ENCODE measurements at places on chromosomes 13 and 19.

- no peak for DNase-seq
Observed at GRCh38 chr13:88377852-88378251, 706.7 kb downstream of the SLITRK5 start.

- no peak for DNase-seq
Observed at GRCh38 chr13:38766799-38767198, 79.9 kb downstream of the FREM2 start.

DNA sequence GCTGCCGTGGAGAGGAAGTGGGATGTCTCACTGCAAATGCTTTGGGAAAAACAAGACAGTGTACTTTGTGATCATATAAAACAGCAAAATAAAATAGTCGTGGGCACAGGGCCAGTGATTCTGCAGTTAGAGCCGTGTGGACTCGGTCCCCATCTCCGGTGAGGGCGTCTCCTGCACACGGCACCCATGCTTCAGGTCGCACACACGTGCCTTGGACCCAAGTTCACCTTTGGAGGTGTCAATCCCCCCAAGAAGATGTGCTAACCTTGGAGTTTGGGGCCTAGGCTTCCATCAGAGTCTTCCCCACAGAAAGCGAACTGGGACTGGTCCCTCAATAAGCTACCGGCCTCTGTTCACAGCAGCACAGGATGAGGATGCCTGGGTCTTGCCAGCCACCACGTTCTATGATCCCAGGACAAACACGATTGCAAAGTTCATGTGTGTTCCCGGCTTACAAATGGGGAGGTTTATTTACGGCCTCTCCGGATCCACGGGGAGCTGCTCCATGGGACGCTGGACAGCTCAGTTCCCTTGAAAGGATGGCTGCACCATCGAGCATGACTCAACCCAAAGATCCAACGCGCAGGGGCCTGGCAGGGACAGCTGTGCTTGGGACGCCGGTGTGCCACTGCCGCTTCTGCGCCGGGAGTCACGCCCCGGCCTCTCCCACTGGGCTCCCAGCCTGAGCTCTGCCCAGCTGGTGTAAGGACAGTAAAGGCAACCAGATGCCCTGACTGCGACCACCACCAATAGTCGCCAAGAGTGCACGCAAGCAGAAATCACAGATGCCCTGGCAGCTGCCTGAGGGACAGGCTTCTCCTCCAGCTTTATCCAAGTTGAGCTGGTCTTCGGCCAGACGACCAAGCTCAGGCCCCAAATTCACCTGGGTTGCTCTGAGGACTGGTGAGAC, 8.6 kb downstream of the GAS6 start:
- DNase-seq = no peak

DNA sequence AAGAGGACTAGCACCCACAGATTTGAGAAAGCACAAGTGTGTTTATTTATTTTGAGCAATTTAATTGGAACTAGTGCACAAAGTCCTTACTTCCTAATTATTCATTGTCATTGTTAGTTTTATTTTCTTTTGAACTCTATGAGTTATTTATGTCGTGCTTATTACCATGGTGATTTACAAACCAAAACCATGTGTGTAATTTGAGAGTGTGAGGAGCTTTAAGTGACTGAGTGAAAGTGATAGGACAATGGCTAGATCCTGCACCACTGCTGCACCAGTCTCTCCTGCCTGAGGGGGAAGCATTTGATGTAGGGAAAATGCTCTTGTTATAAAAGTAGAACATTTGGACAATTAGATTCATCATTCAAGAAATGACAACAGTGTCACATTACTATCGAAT, 172.3 kb upstream of the KLF12 start:
- no peak for DNase-seq

DNA sequence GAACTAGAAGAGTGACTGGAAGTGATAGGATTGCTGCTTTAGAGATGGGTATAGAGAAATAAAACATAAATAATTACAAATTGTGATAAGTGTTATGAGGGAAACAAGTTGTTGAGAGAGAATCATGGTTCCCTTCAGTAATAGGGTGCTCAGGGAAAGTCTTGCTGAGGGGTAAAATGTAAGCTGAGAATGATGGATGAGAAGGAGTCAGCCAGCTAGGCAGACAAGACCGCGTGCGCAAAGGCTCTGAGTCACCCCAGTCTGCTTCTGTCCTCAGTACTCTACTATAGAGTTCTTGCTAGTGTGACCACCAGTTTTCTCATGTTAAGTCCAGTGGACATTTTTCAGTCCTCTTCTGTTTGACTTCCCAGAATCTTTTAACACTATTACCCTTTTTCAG, 39.5 kb downstream of the PCCA start:
- no peak for DNase-seq

GRCh38 chr19:2181633-2181997, 17.9 kb downstream of the DOT1L start:
- no peak for DNase-seq

DNA sequence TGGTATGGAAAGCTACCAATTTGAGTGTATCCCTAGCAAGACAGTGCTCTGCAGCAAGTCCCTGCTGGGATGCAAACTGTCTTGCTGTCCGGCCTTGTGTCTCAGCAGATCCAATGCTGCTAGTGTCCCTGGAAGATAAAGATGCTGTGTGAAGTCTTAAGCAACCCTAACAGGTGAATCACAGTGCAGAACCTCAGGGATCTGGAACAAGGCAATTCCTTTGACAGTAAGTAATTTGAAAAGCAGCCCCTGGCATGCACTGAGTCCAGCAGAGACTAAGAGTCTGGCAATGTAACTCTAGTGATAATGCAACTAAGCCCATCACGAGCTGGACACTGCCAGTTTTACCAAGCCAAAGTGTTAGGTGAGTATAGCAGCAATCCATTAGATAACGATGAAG, 1.7 kb upstream of the UCHL3 start:
- no peak for DNase-seq

- DNase-seq = peak; percentile 58
Observed at GRCh38 chr19:18230941-18231734, 4.9 kb upstream of the PDE4C start.

GRCh38 chr19:16764793-16765433, 45.3 kb downstream of the NWD1 start:
- DNase-seq = no peak

- DNase-seq = peak; percentile 62
Observed at GRCh38 chr13:61880578-61881283, 465.1 kb upstream of the PCDH20 start.

DNA sequence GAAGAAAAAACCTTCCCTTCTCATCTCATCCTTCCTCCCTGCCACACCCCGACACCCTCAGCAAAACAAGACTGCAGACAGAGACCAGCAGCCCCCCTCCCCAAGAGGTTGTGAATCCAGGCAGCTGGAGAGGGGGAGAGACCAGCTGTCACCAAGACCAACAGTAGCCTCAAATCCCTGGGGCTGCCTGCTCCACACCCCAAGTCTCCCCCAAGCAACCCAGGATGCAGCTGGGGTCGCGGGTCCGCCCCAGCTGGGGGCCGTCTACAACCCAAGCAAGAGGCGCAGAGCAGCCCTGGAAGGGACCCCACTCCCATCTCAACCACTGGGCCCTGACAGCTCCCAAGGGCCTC, 7.1 kb downstream of the KLF16 start:
- no peak for DNase-seq

GRCh38 chr19:38670921-38671398, 23.5 kb downstream of the ACTN4 start:
- no peak for DNase-seq

GRCh38 chr19:54889566-54889965, 15.5 kb downstream of the FCAR start:
- DNase-seq = no peak

Data from KBM-7 (cell line).